ENCODE measurements at places on chromosomes 7 and 10.

- DNase-seq, result no peak
Observed at GRCh38 chr7:157676456-157677255, 339.9 kb downstream of the DNAJB6 start.

DNA sequence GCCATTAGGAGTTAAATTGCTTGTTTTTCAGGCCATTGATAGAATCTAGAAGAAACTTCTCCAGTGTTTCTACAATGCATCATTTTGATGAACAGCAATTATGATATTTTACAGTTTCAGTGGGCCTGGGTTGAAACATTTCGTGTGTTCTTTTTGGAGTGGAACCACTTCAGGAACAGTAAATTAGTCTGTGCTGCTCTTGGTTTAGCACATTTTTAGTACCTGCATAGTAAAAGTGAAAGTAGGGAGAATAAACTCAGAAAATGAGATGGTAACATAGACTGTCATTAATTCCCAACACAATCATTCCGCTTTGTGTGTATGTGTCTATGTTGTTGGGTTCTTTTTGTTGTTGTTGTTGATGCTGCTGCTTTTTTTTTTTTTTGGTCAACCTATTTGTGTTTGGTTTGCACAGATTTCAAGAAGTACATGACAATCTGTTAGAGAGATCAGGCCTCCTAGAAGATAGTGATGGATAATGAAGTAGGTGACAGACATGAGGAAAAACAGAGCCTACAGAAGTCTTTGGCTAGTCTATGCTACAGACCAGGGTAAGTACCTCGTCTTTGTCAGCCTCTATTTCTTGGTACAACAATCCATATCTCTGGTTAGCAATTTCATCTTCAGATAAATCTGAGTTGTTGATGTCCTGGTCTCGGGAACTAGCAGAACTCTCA, 154.0 kb upstream of the TARP start:
- DNase-seq, result no peak

GRCh38 chr7:23115991-23116390, 10.4 kb downstream of the KLHL7 start:
- DNase-seq, result no peak

DNA sequence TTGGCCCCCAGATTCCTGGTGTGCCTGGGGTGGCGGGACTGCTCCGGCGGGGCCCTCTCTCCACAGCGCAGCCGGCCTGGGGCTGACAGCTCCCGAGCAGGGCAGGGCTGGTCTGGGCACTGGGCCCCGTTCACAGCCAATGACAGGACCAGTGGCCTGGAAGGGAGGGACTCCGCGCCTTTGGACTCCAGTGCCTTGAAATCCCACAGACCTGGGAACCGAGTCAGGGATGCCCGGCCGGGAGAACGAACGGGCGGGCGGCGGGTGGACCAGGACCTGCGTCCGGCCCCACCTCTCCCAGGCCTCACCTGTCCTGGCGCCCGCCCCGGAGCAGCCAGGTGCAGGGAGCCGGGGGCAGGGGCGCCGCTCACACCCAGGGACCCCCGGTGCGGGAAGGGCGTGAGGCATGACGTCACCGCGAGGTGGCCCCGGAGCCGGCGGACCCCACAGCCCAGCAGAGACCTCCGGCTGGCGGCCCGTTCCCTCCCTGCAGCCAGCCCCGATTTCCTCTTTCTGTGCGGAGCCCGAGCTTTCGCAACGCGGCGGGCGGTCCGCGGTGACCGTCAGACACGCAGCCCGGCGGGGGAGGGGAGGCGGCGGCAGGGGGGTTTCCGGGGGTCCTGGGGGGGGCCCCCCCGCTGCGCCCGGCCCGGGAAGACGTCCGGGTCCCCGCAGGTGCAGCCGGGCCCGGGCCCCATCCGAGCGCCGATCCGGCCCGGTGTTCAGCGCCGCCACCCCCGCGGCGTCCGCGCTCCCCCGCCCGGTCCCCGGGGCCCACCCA, 743 bp downstream of the ADAP1 start:
- no peak for DNase-seq

GRCh38 chr10:94320285-94320914, 42.3 kb downstream of the NOC3L start:
- peak; percentile 22 for DNase-seq

- no peak for DNase-seq
Observed at GRCh38 chr10:101780187-101780817, 2.9 kb downstream of the NPM3 start.

GRCh38 chr10:62046522-62047227, 145.2 kb downstream of the ARID5B start:
- peak; percentile 30 for DNase-seq

- no peak for DNase-seq
Observed at GRCh38 chr7:33422825-33423645, 293.7 kb downstream of the BBS9 start.

- DNase-seq, result no peak
Observed at GRCh38 chr10:100364735-100365391, 17.8 kb downstream of the SCD start.

GRCh38 chr7:100432621-100433275, 3.1 kb downstream of the MEPCE start:
- DNase-seq, result no peak

- no peak for DNase-seq
Observed at GRCh38 chr7:142381727-142382390, 124.0 kb upstream of the PRSS58 start.

- DNase-seq, result peak; percentile 39
Observed at GRCh38 chr10:91162495-91163268, 57.8 kb upstream of the PCGF5 start.

GRCh38 chr10:125689955-125690569, 7.1 kb upstream of the TEX36 start:
- no peak for DNase-seq

DNA sequence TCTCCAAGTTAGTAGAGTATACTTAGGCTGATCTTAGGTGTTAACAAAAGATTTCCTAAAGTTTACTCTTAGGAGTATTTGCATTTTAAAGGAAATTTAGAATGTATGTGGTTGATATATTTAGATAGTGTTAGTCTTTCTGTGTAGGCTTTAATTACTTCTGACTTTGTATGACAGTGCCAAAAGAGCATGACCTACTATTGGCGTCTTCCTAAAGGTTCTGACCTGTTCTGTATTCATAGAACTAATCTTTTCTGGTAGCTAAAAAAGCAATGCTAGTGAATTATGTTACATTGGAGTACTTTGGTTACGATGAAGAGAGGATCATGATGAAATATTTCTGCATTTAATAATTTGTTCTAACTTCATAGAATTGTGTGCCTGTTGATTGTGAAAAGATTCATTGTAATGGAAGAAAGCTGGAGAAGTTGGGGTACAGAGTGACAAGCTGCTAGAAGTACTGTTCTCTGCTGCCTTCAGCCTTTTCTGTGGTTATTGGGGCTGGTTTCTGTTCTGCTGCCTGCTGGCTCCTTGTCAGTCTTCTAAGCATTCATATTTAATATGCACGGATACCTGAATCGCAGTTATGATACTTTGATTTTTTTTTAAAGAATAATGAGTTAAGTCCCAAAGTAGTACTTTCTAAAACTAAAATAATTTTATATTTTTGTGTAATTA, 13.2 kb downstream of the WAC start:
- DNase-seq, result no peak

- no peak for DNase-seq
Observed at GRCh38 chr10:110679486-110680272, 35.5 kb downstream of the RBM20 start.

GRCh38 chr10:118853916-118854315, 99.1 kb upstream of the CACUL1 start:
- no peak for DNase-seq

- DNase-seq, result no peak
Observed at GRCh38 chr7:114928060-114928459, 6.2 kb downstream of the MDFIC start.

GRCh38 chr7:31098642-31099360, 46.7 kb downstream of the ADCYAP1R1 start:
- no peak for DNase-seq

GRCh38 chr10:82256275-82256674, 381.3 kb downstream of the NRG3 start:
- DNase-seq, result no peak

DNA sequence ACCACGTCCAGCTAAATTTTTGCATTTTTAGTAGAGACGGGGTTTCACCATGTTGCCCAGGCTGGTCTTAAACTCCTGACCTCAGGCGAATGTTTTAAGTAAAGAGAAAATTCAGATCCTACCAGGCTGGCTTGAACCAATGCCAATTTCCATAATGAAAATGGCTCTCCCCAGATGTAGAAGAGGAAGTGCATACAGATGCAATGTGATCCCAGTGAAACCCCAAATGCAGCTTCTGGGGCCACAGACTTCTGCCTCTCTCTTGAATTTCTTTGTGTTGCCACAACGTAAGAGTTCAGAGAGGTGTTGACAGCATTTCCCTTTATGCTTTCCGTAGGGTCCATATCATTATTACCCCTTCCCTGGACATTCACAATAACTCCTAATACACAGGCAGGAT, 29.6 kb upstream of the GOT1 start:
- DNase-seq, result no peak

- no peak for DNase-seq
Observed at GRCh38 chr10:130961506-130962239, 349.8 kb downstream of the TCERG1L start.

DNA sequence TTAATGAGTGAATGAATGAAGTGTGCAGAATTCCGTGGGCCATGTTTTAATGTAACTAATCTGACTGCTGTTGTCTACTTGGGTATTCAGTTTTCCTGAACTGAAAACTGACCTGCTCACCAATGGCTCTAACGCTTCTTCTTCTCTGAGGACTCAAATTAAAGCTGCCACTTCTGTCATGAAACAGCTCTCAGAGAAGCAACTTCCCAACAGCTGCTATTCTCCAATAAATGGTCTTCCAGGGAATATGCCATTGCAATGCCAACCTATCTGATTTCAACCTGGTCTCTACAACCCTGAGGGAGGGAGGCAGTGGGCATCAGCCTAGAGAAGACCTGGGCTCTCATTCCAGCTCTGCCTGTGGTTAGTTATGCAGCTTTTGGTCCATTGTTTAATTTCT, 69.4 kb downstream of the FRMD4A start:
- no peak for DNase-seq

GRCh38 chr10:67668448-67668847, 27.5 kb downstream of the CTNNA3 start:
- no peak for DNase-seq

DNA sequence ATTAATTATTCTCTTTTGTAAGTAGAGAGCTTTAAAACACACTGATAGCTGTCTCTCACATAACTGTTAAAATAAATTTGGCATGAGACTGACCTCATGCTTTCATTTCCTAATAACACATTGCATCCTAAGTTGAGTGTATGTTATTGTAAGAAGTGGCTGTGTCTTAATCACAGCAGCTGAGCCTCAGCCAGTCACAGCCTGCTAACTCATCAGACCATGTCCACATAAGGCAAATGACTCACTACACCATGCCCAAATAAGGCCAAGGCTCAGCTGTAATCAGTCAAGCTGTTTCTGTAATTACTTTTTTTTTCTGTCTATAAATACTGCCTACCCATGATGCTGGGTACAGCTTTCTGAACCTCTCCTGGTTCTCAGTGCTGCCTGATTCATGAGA, 860.9 kb downstream of the XPNPEP1 start:
- DNase-seq, result no peak

GRCh38 chr10:13536674-13537366, 8.0 kb upstream of the BEND7 start:
- DNase-seq, result peak; percentile 3

DNA sequence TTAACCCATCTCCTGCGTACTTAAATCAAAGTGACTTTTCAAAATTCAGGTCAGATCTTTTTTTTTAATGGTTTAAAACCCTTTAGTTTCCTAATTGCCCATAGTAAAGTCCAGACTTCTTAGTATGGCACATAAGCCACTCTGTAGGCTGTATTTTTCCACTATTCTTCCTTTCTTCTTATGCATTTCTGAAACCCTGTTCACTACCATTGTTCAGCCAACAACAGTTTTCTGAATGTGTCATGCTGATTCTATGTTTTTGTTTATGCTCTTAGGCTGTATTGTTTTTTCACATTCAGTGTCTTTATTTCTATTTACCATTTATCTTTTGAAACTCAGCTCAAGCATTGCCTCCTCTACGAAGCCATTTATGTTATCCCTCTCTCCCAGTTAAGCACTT, 26.7 kb downstream of the CCSER2 start:
- DNase-seq, result no peak

GRCh38 chr10:83725567-83725966, 413.7 kb upstream of the GHITM start:
- DNase-seq, result no peak

GRCh38 chr10:48946891-48947500, 7.4 kb upstream of the LRRC18 start:
- DNase-seq, result no peak

DNA sequence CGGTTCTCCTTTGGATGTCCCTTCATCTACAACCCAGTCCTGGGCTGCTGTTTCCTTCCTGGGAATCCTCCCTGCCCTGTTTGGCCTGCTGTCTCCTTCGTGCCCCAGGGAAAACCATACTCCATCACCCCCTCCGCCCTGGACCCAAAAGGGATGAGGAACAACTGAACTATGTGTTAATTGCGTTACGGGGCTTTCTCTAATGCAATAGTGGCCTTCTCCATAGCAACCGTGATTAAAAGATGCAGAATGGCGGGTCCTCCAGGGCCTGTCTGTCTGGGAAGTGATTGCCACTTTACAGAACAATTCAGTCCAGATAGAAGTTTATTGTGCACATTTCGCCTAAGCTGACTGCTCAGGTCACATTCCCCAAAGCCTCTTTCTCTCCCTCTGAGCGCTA, 112.0 kb upstream of the FGFR2 start:
- no peak for DNase-seq

- no peak for DNase-seq
Observed at GRCh38 chr10:98134117-98134430, 383 bp upstream of the R3HCC1L start.

- DNase-seq, result no peak
Observed at GRCh38 chr7:83532219-83532618, 116.7 kb downstream of the SEMA3E start.

DNA sequence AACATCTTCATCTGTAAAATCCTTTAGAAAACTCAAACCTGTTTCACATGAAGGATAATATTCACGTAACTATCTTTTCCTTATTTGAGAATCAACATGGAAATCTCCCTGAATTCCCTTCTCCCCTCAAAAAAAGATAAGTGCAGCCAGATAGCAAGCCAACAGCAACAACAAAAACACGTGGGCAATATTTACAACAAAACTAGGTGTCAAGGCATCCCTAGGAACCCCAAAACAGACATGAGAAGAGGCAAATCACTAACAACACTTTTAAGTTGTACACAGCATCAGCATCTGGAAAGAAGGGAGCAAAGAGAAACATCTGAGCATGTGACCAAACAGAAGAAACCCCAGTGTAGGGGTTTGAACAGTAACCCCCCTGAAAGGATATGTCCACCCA, 12.2 kb downstream of the ARHGAP21 start:
- DNase-seq, result no peak

DNA sequence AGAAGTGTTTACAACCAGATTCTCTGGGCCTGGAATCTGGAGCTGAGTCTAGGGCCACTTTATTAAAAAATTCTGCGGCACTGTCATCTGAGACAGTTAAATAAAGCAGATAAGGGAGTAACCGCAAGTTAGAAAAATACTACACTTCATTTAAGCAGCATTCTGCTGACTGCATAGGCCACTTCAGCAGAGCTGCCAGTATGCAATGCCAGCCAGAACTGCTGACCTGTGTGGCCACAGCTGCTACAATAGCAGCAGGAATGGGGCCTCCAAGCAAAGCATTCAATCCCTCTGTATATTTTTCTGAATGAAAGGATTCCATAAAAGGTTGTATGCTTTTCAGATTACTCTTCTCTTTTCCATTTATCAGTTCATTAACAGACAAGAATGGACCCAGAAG, 136.0 kb downstream of the COL28A1 start:
- no peak for DNase-seq
